ENCODE measurements at places on chromosomes 11 and 22. TPM values are rescaled to one million over a fixed set of nuclear protein-coding genes. Genes with fewer than 3 reads are reported as not detected.
A peak's percentile ranks its signal among the peaks of the same experiment; 100 is the strongest.

The SLC22A25 gene
- not detected for total RNA-seq

The RAB3IL1 gene
- 0.44 TPM for total RNA-seq

The ANO9 gene
- total RNA-seq, result 123 TPM

The VSIG10L2 gene
- not detected for total RNA-seq

The OR8D1 gene
- total RNA-seq, result not detected

The DMC1 gene
- total RNA-seq, result 0.29 TPM

The RTN4RL2 gene
- not detected for total RNA-seq

The FAM111B gene
- total RNA-seq, result 0.23 TPM

The SCUBE2 gene
- total RNA-seq, result not detected

The NXPE2 gene
- not detected for total RNA-seq

The TRIM51 gene
- total RNA-seq, result not detected

- H3K4me1 ChIP-seq, result no peaks in the 10 kb centered on the region
- H3K27ac ChIP-seq, result no peak overlapping the region
- no peak for DNase-seq
Observed at GRCh38 chr11:119863236-119863635, 134.2 kb upstream of the NECTIN1 start.

DNA sequence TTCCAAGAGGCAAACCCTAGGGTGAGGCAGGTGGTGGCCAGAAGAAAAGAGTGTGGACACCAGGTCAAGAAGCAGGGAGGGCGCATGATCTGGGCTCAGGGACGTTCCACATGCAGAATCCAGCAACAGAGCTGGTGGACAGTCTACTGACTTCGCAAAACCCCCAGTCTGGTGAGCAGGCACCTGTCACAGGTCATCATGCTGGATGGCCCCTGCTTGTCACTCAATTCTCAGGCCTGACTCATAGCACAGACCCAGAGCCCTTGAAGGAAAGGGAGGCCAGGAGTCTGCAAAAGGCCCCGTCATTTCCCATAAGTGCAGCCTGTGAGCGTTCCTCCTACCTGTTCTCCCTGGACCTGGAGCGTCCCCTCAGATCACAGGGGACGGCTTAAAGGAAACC, 18.2 kb downstream of the APOL4 start:
- no peaks in the 10 kb centered on the region for H3K27me3 ChIP-seq
- no peak overlapping the region for H3K27ac ChIP-seq
- no peak overlapping the region for H3K4me3 ChIP-seq
- no peak for DNase-seq

- H3K4me1 ChIP-seq, result peaks cover 94% of the 10 kb centered on the region
- H3K36me3 ChIP-seq, result no peaks in the 10 kb centered on the region
- peak; percentile 78 for DNase-seq
Observed at GRCh38 chr11:118224511-118225188, at the start of gene JAML. Gene JAML, minus strand, starts transcription at chr11:118225011. Its CDS starts 10,145 bp downstream, at chr11:118214866.

GRCh38 chr11:394034-394857, at the start of gene PKP3:
Gene PKP3, plus strand, starts transcription at chr11:394209. Its CDS starts 84 bp downstream, at chr11:394293.
- no peak within 1 kb of the TSS for H3K4me3 ChIP-seq
- DNase-seq, result no peak
- H3K27me3 ChIP-seq, result no peaks in the 10 kb centered on the region
- peaks cover 4% of the 10 kb centered on the region for H3K4me1 ChIP-seq

GRCh38 chr22:30650508-30651116, 15.0 kb downstream of the SLC35E4 start:
- no peak for DNase-seq
- H3K27ac ChIP-seq, result no peak overlapping the region
- peaks cover 9% of the 10 kb centered on the region for H3K4me1 ChIP-seq

GRCh38 chr11:77303328-77303727, 1.8 kb upstream of the GDPD4 start:
- no peaks in the 10 kb centered on the region for H3K27me3 ChIP-seq
- no peak for DNase-seq
- no peak overlapping the region for H3K4me3 ChIP-seq

DNA sequence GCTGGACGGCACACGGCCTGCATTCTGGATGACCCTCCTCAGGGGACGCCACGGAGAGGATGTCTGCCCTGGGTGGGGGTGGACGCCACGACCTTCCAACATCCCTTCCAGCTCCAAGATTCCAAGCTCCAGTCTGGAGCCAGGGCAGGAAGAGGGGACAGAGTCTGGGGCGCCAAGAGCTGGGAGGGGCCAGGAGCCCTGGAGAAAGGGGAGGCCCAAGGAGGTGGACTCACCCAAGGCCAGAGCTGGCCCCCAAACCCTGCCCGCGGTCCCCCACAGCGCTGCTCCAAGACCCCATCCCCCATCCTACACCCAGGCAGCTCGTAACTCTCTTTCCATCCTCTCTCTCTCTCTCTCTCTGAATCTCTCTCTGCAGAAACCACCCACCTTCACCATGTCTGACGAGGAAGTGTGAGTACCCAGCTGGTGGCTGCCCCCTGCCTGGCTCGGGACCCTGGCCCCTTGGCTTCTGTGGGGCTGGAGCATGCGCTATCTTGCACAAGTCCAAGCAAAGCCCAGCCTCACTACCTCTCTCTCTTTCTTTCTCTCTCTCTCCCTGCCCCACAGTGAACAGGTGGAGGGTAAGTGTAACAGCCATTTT, 3.1 kb downstream of the TNNT3 start:
- H3K27ac ChIP-seq, result no peak overlapping the region
- DNase-seq, result no peak
- no peak overlapping the region for H3K4me3 ChIP-seq
- no peaks in the 10 kb centered on the region for H3K4me1 ChIP-seq
- no peaks in the 10 kb centered on the region for H3K27me3 ChIP-seq

- H3K4me1 ChIP-seq, result no peaks in the 10 kb centered on the region
- H3K27me3 ChIP-seq, result no peaks in the 10 kb centered on the region
- H3K27ac ChIP-seq, result no peak overlapping the region
- H3K4me3 ChIP-seq, result no peak overlapping the region
Observed at GRCh38 chr22:39289975-39290720, 29.3 kb downstream of the RPL3 start.

- H3K36me3 ChIP-seq, result no peaks in the 10 kb centered on the region
- no peak for DNase-seq
- peaks cover 12% of the 10 kb centered on the region for H3K27me3 ChIP-seq
- no peak overlapping the region for H3K4me3 ChIP-seq
- H3K27ac ChIP-seq, result no peak overlapping the region
- H3K4me1 ChIP-seq, result peaks cover 6% of the 10 kb centered on the region
Observed at GRCh38 chr11:6321356-6321755, 1.1 kb upstream of the CAVIN3 start.

- H3K36me3 ChIP-seq, result peaks cover 22% of the 10 kb centered on the region
- no peak overlapping the region for H3K4me3 ChIP-seq
- peak; percentile 76 for DNase-seq
- H3K27ac ChIP-seq, result no peak overlapping the region
- H3K4me1 ChIP-seq, result peaks cover 76% of the 10 kb centered on the region
Observed at GRCh38 chr11:58567889-58568512, 7.7 kb downstream of the LPXN start.

- no peak overlapping the region for H3K4me3 ChIP-seq
- no peak for DNase-seq
- no peaks in the 10 kb centered on the region for H3K36me3 ChIP-seq
Observed at GRCh38 chr22:31919730-31920129, 24.6 kb upstream of the YWHAH start.

- H3K27me3 ChIP-seq, result no peaks in the 10 kb centered on the region
- no peak overlapping the region for H3K27ac ChIP-seq
- no peak for DNase-seq
- peaks cover 3% of the 10 kb centered on the region for H3K36me3 ChIP-seq
- H3K4me1 ChIP-seq, result no peaks in the 10 kb centered on the region
- no peak overlapping the region for H3K4me3 ChIP-seq
Observed at GRCh38 chr11:6566704-6567370, 36.6 kb downstream of the RRP8 start.

DNA sequence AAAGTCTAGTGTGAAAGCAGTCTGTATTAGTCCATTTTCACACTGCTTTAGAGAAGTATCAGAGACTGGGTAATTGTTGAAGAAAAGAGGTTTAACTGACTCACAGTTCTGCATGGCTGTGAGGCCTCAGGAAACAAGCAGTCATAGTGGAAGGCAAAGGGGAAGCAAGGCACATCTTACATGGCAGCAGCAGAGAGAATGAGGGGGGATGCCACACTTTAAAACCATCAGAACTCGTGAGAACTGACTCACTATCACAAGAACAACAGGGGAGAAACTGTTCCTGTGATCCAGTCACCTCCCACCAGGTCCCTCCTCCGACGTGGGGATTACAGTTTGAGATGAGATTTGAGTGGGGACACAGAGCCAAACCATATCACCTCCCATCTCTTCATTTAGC, 13.8 kb upstream of the TUBA8 start:
- no peak overlapping the region for H3K27ac ChIP-seq
- H3K4me1 ChIP-seq, result peaks cover 5% of the 10 kb centered on the region
- H3K4me3 ChIP-seq, result no peak overlapping the region
- no peaks in the 10 kb centered on the region for H3K27me3 ChIP-seq
- no peaks in the 10 kb centered on the region for H3K36me3 ChIP-seq
- DNase-seq, result no peak

GRCh38 chr22:44648821-44649565, 53.0 kb upstream of the PRR5 start:
- H3K4me3 ChIP-seq, result no peak overlapping the region
- H3K27me3 ChIP-seq, result no peaks in the 10 kb centered on the region
- H3K4me1 ChIP-seq, result peaks cover 7% of the 10 kb centered on the region
- no peaks in the 10 kb centered on the region for H3K36me3 ChIP-seq

DNA sequence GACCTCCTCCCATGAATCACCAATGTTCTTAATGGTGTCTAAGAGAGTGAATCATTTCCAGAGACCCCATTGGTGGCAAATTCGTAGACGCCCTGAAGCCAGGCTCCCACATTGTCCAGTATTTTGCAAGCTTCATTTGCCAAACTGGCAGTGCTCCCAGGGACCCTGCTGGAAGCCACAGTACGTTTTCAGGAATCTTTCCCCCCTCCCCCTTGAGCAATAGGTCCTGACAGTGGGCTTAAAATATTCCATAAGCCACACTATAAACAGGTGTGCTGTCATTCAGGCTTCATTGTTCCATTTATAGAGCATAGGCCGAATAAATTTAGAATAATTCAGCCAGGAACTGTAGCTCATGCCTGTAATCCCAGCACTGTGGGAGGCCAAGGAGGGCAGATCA, 125.3 kb downstream of the MORC2 start:
- no peak for DNase-seq
- H3K27ac ChIP-seq, result no peak overlapping the region
- H3K36me3 ChIP-seq, result no peaks in the 10 kb centered on the region
- H3K4me1 ChIP-seq, result no peaks in the 10 kb centered on the region

DNA sequence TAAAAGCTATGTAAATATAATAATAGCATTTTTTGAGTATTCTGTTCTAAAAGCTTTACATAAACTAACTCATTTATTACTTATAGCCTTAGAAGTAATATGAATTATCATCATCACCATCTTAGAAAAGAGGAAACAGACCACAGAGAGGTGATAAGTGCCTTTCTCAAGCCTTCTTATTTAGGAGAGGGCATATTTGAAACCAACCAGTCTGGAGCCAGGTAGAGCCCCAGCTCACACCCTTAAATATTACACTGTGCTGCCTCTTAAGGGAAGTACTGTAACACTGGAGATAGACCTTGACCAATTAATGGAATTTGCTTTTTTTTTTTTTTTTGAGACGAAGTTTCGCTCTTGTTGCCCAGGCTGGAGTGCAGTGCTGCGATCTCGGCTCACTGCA, 2.3 kb downstream of the BCO2 start:
- H3K36me3 ChIP-seq, result no peaks in the 10 kb centered on the region
- peaks cover 9% of the 10 kb centered on the region for H3K4me1 ChIP-seq
- H3K27me3 ChIP-seq, result no peaks in the 10 kb centered on the region
- no peak for DNase-seq
- no peak overlapping the region for H3K4me3 ChIP-seq

DNA sequence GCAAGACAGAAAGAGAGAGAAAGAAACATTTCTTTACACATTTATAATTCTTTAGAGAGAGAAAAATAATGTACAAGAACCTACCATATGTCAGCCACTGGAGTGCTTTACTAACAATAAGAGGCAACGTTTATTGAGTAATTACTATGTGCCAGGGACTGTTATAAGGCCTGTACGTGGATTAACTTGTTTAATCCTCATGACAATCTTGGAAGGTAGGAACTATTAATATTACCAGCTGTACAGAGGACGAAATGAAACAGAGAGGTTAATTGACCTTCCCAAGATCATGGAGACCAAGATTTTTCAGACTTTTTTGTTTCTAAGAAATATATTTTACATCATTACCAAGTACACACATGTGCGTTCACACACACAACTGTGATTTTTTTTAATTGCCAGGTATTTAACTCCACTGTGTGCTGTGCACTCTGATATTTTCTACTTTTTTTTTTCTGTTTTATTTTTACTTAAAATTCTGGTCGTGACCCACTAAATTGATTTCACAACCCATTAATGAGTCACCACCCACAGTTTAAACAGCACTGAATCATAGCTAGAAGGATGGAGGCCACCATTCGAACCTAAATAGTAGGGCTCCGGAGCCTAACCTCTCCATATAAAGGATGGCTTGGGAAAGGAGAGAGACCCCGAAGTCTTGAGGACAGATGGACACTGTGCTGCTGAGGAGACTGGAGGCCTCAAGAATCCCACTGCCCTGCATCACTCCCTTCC, 21.4 kb downstream of the CREB3L1 start:
- no peak overlapping the region for H3K4me3 ChIP-seq
- no peaks in the 10 kb centered on the region for H3K36me3 ChIP-seq
- peaks cover 7% of the 10 kb centered on the region for H3K27me3 ChIP-seq
- no peak overlapping the region for H3K27ac ChIP-seq

DNA sequence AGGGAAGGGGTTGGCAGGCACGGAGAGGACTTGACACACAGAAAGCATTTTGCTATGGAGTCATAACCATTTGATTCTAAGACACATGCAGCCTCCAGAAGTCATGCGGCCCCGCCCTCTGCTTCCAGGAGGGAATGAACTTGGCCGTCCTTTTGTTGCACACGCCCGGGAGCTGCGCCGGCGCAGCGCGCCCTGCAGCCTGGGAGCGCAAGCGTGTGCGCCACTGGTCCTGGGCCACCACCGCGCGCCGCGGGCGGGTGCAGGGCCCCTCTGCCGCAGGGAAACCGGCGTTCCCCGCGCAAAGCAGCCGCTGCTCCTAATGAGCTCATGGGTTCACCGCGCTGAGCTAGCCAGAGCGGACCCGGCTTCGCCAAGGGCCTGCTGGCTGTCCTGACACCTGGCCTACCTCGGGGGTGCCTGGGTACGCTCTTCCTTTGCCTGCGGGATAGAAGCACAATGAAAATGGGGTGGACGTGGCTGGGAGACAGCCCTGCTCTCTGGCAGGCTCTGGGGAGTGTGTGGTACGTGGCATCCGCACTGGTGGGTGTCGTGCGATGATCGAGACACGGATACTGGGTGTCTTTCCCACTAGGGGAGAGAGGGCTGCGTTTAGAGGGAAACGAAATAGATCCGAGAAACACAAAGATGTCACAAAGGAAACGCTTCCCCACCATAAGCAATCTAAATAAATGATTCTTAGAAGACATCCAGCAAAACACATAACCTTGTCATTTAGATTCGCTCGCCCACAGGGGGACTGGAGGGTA, 669 bp downstream of the MICAL3 start:
- peaks cover 17% of the 10 kb centered on the region for H3K27me3 ChIP-seq
- no peaks in the 10 kb centered on the region for H3K36me3 ChIP-seq
- H3K27ac ChIP-seq, result no peak overlapping the region
- H3K4me1 ChIP-seq, result peaks cover 15% of the 10 kb centered on the region
- DNase-seq, result peak; percentile 16

GRCh38 chr11:9118277-9118676, 26.9 kb upstream of the SCUBE2 start:
- H3K27ac ChIP-seq, result no peak overlapping the region
- H3K4me3 ChIP-seq, result no peak overlapping the region
- H3K36me3 ChIP-seq, result no peaks in the 10 kb centered on the region
- no peaks in the 10 kb centered on the region for H3K4me1 ChIP-seq

All from CD4-positive, alpha-beta memory T cell (primary cell).